ENCODE measurements at places on chromosomes 11 and 22.

DNA sequence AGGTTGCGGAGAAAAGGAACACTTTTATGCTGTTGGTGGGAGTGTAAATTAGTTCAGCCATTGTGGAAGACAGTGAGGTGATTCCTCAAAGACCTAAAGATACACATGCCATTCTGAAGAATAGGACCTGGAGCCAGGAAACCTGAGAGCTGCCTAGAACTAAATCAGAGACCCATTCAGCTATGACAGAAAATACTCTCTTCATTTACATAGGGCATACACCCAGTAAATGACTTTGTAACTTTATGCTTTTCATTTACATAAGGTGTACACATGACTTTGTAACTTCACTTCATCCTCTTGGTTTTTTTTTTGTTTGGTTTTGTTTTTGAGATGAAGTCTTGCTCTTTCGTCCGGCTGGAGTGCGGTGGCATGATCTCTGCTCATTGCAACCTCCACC lies 25.1 kb upstream of the APLNR start:
- no peak for DNase-seq

DNA sequence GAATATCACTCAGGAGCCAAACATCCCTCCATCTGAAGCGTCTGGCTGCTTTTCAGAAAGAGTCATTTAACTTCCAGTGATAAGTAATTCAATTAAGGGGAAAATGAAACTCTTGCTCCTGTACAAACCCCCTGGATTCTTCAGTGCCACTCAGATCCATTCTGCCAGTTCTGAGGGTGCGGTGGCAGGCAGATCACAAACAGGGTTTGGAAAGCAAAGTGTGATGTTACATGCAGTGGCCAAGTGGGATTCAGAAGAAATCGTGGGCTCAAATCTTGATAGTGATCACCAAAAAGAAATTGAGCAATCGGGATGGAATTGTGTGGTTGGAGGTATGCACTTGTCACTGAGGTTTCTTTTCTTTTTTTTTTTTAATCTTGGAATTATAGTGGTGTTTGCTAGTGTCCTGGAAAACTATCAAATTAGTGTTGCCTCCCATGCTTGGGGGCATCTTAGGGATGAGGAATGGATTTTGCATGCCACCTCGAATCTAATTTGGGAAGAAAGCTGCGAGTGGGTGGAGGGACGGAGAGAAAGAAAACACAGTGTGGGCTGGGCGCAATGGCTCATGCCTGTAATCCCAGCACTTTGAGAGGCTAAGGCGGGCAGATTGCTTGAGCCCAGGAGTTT lies 22.5 kb upstream of the RTL6 start:
- DNase-seq = no peak

GRCh38 chr11:125935618-125936199 lies 10.1 kb upstream of the VSIG10L2 start:
- no peak for DNase-seq

DNA sequence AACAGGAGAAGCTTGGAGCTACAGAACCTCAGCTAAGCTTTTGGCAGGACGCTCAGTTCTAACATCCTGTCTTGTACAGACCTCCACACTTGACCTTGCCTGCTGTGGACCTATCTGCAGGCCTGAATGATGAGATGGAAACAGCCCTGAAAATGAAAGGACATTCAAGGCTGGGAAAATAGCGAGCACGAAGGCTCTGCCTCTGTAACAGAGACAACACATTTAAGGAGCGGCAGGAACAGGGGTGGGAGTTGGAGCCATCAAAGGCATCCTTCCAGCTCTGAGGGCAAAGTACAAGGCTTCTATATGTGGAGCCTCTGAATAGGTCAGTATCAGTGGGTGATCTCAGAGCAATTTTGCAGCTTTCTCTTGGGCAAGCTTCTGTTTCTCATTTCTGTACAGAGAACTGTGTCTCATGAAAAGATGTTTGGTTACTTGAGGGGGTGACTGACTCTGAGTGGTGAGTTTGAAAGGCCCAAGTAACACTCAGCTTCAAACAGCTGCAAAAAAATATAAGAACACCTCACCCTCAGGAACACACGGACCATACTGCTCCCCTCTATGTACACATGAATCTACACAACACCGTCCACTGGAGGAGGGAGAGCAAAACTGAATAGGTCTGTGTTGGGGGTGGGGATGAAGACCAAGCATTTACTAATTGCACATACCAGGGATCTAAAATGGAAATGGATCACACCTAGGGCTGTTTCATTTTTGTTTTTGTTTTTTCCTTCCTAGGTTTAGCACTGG lies 101.6 kb downstream of the CCDC81 start:
- DNase-seq = no peak

- DNase-seq = no peak
These were observed 41.1 kb downstream of the RPL27A start for GRCh38 chr11:8723711-8724110.

DNA sequence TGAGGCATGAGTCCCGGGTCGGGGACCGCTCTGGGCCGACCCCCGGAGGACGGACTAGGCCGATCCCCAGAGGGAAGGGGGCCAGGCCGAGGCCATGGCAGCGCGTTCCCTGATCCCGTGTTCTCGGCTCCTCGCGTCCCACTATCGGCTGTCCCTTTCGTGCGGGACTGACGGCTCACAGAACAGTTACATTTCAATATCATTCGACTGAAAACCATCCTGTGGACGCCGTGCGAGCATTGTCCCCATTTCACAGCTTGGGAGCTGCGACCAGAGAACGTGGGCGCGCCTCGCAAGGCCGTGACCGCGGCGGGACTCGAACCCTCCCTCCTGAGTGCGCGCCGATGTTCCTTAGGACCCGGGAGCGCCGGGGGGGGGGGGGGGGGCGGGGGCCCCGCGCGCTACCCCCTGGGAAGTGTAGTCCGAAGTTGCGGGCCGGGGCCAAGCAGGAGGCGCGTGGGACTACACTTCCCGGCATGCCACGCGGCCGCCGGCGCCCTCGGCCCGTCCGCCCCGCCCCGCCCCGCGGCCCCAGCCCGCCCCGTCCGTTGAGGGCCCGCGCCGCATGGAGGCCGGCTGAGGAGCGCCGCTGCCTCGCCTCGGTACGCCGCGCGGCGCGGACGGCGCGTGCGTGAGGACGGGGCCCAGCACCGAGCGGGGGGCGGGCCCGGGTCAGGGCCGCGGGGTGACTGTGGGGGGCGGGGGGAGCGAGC lies at the start of gene TRABD:
Gene TRABD, plus strand, starts transcription at position 539 of the 713 bp plus-strand sequence. CDS start 7,148 bp downstream, outside the sequence.
- peak; percentile 59 for DNase-seq

DNA sequence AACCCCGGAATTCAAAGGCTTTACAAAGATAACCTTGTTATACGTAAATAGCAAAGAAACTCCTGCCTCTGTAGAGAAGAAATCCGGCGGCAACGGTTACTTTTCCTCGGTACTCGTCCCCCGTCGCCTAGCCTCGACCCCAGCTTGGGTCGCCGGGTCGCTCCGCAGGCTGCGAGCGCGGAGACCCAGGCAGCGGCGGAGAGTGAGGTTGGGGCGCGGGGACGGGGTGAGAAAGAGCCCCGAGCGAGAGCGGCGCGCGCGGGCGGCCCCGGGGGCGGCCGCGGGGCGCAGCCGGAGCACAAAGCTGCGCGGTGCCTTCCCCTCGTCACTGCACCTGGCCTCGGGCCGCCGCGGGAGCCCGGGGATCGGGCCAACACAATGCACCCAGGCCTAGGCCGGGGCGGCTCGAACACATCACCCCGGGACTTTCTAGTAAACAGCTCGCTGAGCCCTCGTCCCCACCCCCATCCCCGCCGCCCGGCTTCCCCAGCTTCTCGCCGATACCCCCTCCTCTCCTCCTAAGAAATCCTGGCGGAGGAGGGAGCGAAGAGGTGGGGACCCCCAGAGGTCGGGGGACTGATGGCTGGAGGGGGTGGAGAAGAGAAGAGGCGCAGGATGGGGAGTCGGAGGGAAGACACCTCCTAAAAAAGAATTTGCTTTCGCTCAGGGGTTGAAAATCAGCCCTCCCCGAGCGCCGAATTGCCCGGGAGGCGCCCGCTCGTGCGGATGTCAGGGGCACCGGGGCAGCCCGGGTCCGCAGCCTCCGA lies 845 bp downstream of the MPPED2 start:
- no peak for DNase-seq

DNA sequence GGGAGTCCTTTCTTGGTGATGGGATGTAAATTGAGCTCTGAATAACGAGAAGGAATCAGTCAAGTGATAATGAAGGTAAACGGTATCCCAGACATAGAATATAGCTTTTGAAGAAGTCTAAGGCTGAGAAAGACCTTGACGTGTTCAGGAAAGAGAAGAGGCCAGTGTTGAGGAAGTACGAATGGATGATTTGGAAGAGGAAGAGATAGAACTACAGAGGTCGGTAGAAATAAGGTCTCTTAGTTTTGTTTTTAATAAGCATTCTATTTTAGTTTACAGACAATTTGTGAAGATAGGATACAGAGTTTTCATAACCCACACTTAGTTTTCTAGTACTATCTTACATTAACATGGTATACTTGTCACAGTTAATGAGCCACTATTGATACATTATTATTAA lies 1598.1 kb downstream of the FAM181B start:
- no peak for DNase-seq

DNA sequence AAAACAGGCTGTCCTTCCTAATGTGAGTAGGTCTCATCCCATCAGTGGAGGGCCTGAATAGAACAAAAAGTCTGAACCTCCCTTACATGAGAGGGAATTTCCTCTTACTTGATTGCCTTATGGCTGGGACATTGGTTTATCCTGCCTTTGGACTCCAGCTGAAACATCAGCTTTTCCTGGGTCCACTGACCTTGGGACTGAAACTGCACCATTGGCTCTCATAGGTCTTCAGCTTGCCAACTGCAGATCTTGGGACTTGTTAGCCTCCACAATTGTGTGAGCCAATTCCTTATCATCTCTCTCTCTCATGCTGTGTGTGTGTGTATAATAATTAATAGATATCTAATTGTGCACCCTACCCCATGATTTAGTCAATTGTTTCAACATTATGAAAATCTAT lies 375.3 kb upstream of the DDI1 start:
- no peak for DNase-seq
